ENCODE measurements at places on chromosomes 4 and X.

- no peak for DNase-seq
These were observed 239.0 kb upstream of the HTR2C start for GRCh38 chrX:114344756-114345349.

- DNase-seq = no peak
These were observed 313.1 kb upstream of the ANXA10 start for GRCh38 chr4:167779280-167779679.

- no peak for DNase-seq
These were observed 190.8 kb upstream of the GK2 start for GRCh38 chr4:79598801-79599200.

DNA sequence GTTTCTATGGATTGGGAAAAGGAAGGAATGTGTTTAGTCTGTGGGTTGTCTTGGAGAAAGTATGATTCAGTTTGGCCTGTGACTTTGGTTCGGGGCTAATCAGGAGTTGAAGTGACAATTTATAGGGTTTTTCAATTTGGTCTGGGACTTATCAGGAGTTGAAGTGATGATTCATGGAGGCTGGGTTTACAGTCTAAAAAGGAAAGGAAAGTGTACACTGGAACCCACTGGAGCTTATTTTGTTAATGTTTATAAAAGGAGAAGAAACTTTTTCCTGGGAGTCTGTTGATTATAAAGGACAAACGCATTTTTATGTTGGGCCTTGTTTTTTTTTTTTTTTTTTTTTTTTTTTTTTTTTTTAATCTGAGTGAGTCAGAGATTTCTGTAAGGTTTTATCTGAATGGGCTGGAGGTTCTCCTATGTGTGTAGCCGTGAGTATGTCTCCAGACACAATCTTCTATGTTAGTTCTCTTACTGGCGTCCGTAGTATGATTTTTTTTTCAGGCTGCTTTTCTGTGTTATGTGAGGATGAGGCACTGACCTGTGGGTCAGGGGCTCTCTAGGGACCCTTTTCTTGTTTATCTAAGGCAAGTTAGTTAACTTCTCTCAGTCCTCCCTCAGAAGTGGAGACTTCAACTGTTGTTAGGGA, 33.0 kb upstream of the RAB9B start:
- DNase-seq = no peak

- no peak for DNase-seq
These were observed 92.5 kb downstream of the GASK1B start for GRCh38 chr4:158080354-158080753.

DNA sequence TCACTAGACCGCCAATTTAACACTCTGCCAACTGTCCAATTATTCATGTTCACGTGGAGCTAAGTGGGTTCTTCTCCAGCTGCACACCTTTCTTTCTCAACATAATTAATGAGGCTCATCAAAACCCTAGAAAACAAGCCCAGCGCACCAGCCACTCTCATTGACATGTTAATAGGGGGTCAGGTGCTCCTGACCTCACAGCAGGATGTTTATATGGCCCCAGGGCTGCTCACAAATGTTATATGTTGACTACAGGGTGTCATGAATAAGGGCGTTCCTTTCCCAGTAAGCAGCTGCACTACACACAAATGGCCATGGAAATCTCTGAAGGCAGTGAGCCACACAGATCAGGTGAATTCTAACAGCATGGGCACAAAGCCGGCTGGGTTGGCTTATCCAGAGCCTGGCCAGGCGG, 209.8 kb downstream of the MGST2 start:
- no peak for DNase-seq

DNA sequence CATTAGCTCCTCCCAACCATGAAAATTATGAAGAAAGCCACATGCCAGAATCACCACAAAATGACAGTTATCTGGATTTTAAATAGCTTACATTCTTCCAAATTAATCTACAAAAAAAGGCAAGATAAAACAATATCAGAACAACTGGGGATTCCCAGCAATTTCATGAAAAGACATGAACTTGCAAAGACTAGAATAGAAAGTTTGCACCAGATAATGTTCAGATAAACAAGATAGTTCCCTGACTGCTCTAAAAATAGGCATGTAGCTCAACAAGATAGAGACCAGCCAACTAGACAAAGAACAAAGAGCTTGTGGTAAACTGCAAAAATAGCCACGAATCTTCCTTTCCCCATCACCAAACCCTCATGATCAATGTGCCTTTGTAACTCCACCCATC, 30.3 kb upstream of the DDX53 start:
- no peak for DNase-seq

GRCh38 chr4:124803641-124804040, 91.1 kb upstream of the ANKRD50 start:
- DNase-seq = no peak

- DNase-seq = no peak
These were observed 147.0 kb downstream of the DACH2 start for GRCh38 chrX:86295293-86295692.

DNA sequence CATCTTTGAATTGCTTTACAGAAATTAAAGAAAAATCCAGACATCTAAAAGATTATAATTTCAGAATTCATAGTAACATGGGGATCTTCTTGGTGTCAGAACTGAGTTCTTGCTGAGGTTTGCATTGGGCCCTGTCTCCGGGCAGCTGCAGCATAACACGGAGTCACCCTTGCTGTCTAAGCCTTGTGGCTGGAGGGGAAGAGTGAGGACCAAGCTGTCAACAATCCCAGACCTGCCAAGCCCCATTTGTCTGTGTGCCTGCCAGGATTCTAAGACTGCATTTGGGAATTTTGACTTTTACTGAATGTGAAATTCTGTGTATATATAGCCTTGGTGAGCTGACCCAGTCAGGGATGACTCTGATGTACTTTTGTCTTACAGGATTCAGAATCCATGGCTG, 25.2 kb upstream of the NAP1L5 start:
- no peak for DNase-seq

DNA sequence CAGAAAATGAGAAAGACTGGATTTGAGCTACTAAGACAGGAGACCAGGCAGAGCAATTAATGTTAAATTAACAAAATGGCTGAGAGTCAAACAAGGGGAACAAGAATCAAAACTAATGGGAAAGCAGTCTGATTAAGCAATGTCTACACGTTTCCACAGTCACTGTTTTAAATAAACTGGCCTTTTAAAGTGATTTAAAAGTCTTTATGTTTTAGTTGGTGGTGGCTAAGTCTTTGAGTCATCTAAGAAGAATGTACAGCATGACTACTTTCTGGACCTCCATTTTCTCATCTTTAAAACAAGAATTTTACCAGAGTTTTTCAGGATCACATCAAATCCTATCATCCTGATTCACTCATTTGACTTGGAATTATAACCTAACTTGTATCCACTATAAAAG, 233.8 kb downstream of the ENOX2 start:
- DNase-seq = no peak

- no peak for DNase-seq
These were observed 95.4 kb downstream of the FUNDC1 start for GRCh38 chrX:44447214-44447613.

GRCh38 chrX:131332331-131332730, 43.2 kb upstream of the IGSF1 start:
- no peak for DNase-seq

- peak; percentile 7 for DNase-seq
These were observed 76.0 kb downstream of the INTS6L start for GRCh38 chrX:135596495-135596894.

DNA sequence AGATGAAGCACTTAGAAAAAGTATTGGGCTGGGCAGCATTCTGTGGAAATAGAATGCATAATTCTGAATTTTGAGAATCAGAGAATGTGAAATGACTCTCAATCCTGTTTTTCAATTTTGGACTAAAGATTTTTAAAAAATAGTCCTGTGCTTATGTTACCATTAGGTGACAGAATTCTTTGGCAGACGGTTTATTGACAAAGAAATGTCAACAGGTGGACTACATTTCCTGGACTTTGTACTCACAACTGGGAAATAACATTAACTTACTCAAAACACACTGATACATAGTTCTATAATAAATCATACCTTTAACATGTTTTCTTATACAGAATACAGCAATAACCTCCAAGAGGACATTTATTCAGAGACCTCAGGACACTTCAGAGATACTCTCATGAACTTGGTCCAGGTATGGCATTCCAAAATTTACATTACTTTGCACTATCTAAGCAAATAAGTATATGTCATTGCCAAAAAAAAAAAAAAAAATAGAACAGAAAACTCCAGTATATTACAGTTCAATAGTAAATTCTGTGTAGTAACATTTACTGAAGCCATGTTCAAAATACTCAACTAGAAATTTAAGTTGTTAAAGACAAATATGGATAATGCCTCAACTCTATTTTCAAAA, 72.7 kb downstream of the ANXA10 start:
- no peak for DNase-seq

DNA sequence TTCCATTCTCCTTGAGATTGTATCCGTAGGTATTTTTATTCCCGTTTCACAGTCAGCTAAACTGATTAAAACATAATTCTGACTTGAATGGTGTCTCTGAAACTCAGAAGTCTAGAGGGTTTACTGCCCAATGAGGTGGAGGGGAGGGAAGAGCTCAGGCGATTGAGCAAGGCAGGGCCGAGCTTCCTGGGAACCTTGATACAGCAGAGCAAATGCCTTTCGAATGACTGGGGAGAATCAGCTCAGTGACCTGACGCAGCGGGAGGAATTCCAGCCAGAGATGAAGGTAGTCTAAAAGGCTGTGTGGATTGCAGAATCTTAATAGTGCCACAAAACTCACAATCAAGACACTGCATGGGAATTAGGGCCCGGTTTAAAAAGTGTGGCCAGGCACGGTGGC, 233.6 kb downstream of the EVC2 start:
- no peak for DNase-seq

- DNase-seq = no peak
These were observed 33.9 kb downstream of the WDR1 start for GRCh38 chr4:10082459-10083272.

GRCh38 chr4:159178151-159178546, 75.3 kb downstream of the RAPGEF2 start:
- no peak for DNase-seq

GRCh38 chrX:6041630-6042029, 187.0 kb downstream of the NLGN4X start:
- DNase-seq = no peak

DNA sequence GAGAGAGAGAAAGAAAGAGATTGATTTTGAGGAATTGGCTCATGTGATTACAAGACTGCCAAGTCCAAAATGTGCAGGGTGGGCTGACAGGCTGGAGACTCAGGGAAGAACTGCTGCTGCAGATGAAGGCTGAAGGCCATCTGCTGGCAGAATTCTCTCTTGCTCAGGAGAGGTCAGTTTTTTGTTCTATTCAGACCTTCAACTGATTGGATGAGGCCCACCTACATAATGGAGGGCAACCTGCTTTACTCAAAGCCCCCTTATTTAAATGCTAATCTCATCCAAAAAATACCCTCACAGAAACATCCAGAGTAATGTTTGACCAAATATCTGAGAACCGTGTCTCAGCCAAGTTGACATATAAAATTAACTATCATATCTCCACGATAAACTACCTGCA, 38.2 kb upstream of the MAMLD1 start:
- DNase-seq = no peak

DNA sequence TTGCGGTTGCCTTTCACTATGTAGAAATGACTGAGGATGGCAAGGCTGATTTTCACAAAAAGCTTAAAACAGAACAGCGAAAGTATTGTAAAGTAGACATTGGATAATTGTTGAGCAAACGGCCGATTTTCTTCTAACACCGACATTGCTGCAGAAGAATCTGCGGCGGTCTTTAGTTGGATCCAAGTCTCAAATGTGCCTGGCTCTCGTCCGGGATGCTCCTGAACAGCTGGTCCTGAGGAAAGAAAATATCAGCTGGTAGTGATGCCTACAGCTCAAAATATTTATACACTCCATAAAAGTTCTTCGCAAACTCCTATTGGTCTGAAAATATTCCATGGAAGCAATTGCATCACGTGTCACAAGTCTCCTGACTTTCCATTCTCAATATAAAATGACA, at the start of gene ASB5:
TSS of gene ASB5 (minus strand) at position 260 of the 400 bp plus-strand sequence. CDS start at position 146, 114 bp downstream.
- no peak for DNase-seq

DNA sequence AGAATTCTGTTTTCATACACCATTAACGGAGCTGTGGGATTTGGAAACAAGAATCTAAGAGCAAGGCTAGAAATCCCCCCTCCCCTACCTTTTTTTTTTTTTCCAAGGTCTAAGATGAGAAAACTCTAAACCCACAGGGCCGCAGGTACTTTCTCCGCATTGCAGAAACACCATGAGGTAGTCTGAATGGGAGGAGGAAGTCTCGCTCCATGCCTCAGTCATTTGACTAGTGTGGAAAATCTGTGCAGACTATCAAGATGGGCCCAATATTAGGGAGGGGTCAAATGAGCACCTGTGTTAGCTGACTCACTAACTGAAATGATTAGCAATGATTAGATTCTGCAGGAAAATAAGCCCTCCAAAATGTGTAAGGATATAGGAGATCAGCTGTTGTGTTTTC, 40.9 kb upstream of the MAP3K15 start:
- no peak for DNase-seq

DNA sequence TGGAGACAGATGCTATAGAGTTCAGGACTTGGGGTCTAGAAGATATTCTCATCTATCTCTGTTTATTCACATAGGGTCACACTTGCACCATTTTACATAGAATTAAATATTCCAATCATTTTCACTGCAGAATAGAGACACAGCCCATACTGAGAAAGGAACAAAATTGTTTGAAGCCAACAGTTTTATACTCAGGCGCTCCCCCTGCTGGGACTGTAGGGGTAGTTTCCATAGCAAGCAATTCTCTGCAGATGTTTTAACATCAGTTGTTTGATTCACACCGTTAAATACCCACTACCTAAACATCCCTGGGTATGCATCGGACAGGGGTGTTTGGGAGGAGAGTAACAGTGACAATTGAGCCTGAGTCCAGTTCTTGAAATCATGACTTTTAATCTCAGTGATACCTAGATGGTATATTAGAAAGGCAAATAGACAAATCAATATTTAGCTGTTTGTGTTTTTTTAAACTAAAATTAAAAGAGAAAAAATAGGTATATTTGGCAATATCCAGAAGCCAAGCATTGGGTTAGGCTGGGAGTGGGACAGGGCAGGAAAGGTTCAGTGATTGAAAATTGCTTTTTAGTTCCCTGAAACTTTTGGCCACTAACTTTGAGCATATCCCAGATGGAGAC, 33.8 kb downstream of the LONRF3 start:
- peak; percentile 7 for DNase-seq

DNA sequence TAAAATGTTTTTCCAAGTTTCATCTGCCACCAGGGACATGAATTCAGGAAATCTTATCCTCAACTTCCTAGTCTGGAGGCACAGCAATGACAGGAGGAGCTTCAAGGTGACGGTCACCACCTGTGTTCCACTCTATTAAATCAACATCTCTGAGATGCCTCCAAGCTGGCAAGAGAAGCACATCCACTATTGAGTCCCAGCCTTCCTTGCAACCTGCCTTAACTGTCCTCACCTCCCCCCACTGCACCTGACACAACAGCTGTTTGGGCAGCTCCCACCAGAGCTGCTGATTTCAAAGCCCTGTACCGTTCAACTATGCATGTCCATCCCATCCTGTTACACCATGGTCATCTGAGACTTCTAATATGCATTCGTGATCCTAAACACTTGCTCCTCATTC, 123.4 kb downstream of the COL25A1 start:
- DNase-seq = no peak

GRCh38 chrX:130260316-130260715, 8.4 kb downstream of the ZNF280C start:
- DNase-seq = no peak

- DNase-seq = no peak
These were observed 261.5 kb downstream of the IL1RAPL1 start for GRCh38 chrX:28848707-28849106.

- DNase-seq = no peak
These were observed 34.1 kb upstream of the TNIP3 start for GRCh38 chr4:121198251-121198650.

- DNase-seq = no peak
These were observed 1.3 kb downstream of the GABRE start for GRCh38 chrX:151973060-151973661.

GRCh38 chr4:61202638-61203435, 2.7 kb downstream of the ADGRL3 start:
- no peak for DNase-seq
